Hepatocyte (in vitro differentiated cells): ENCODE measurements at places on chromosomes 2 and 18.

DNA sequence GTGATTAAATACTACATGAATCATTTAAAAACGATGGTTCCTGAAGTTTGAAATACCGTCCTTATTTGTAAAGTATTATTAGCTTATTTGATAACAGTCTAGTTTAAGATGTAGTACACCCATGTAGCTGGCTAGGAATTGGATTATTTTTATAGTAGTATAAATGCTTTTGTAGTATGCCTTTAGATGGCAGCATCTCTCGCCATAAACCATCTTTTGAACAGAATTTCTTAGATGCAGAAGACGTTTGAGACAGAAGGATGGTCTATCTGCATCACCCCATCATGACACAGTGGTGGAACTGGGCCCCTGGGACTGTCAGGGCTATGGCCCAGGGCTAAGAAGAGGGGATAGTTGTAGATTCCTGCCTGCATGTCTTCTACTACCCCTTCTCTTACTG lies 152.7 kb downstream of the WDSUB1 start:
- no peak overlapping the region for H3K27ac ChIP-seq
- H3K4me1 ChIP-seq, result peaks cover 34% of the 10 kb centered on the region
- H3K36me3 ChIP-seq, result no peaks in the 10 kb centered on the region
- DNase-seq, result no peak

- no peaks in the 10 kb centered on the region for H3K27me3 ChIP-seq
- H3K36me3 ChIP-seq, result no peaks in the 10 kb centered on the region
- no peak overlapping the region for H3K27ac ChIP-seq
- DNase-seq, result no peak
- H3K4me3 ChIP-seq, result no peak overlapping the region
- H3K4me1 ChIP-seq, result no peaks in the 10 kb centered on the region
Observed at GRCh38 chr2:165274698-165275097, 35.5 kb downstream of the SCN2A start.

DNA sequence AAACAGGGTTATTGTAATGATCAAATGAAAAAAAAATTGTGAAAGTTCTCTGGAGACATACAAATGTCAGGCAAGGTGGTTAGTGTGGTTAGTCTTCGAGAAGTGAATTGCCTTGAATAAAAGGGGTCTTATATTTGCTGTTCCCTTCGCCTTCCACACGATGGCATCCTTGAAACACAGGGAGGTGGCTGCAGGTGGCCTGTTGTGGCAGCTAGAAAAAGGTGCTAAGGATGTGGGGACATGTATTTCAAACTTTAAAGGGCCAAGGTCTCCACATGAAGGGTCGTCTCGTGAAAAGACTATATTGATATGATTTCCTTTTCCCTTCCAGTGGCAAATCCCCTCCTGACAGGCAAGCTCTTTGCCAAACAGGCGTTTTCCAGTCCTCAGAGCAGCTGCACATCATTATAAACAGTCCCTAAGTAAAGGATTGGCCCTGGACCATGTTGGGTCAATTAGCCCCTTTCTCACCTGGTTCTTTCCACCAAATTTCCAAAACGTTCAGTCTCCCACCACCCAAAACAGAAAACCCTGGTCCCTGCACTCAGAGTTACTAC lies 68.5 kb downstream of the COPS8 start:
- no peaks in the 10 kb centered on the region for H3K27me3 ChIP-seq
- peaks cover 12% of the 10 kb centered on the region for H3K4me1 ChIP-seq
- no peak overlapping the region for H3K4me3 ChIP-seq
- H3K36me3 ChIP-seq, result no peaks in the 10 kb centered on the region
- peak; percentile 53 for DNase-seq
- no peak overlapping the region for H3K27ac ChIP-seq

- no peaks in the 10 kb centered on the region for H3K27me3 ChIP-seq
- H3K36me3 ChIP-seq, result no peaks in the 10 kb centered on the region
- peaks cover 7% of the 10 kb centered on the region for H3K4me1 ChIP-seq
Observed at GRCh38 chr2:38718601-38719000, 32.6 kb downstream of the SRSF7 start.
